ENCODE measurements at places on chromosomes 5 and 9.

GRCh38 chr5:154273028-154273617 is 82.6 kb downstream of the GALNT10 start:
- no peak for DNase-seq

- DNase-seq = no peak
Measured at GRCh38 chr5:108672639-108673038, 75.1 kb upstream of the FER start.

DNA sequence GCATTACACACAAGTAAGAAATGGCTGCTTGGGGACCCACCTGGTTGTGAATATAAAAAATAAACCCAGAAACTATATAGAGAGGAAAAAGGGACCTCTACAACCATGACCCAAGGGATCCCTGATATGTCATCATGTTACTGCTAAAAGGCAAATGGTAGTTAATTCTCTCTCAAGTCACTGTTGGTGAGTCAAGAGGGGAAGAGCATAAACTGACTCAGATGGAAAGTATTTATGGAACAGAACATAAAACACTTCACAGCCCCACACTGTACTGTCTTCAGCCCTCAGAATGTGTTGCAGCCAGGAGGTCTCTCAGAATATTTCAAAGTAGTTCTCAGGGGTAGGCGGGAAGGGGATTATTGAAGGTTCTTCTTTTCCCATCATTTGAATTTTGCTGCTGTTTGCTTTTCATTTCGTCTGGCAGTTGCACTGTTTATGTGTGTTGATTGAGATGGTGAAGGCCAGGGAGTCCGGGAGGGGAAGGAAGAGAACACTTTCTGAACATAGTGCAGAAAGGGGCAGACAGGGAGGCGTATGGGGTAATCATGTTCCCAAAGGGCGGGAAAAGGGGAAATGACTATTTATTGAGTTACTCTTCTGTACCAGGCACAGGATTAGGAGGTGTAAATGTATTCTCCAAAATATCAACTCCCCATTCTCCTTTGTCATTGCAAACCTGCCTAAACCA is 85.5 kb downstream of the TEK start:
- no peak for DNase-seq

GRCh38 chr9:73269430-73270101 is 117.9 kb downstream of the ANXA1 start:
- peak; percentile 69 for DNase-seq

GRCh38 chr5:65886387-65886786 is 40.0 kb upstream of the ERBIN start:
- no peak for DNase-seq

DNA sequence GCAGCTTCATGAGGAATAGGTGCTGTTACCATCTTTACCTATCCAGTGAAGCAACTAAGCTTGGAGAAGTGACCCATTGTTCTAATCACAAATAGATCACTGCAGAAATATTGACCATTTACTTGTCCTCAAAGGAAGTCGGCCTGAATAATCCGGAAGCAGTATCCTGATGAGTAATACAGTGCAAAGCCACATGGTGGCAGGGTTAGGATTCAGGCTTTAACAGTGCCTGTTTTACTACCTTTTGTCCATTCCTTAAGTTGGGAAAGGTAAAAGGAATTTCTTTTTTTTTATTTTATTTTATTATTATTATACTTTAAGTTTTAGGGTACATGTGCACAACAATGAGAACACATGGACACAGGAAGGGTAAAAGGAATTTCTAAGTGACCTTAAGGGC is 336.3 kb downstream of the KDM4C start:
- no peak for DNase-seq
